Activated naive CD8-positive, alpha-beta T cell treated with anti-CD3 and anti-CD28 coated beads for 36 hours (primary cell): ENCODE measurements at places on chromosomes 5 and 9. TPM values are rescaled to one million over a fixed set of nuclear protein-coding genes. Genes with fewer than 3 reads are reported as not detected.

Gene NKD2
- 0.82 TPM for total RNA-seq

Gene RANBP3L
- total RNA-seq = 0.10 TPM

Gene PRRX2
- total RNA-seq = 0.76 TPM

Gene SLC6A19
- not detected for total RNA-seq

Gene FBP2
- total RNA-seq = not detected

Gene ZNF883
- total RNA-seq = 1.9 TPM

Gene TAS2R1
- total RNA-seq = not detected

Gene LCN9
- total RNA-seq = not detected

Gene FGD3
- 42.9 TPM for total RNA-seq

Gene ADAMTS19
- total RNA-seq = not detected

Gene DOCK8
- 132 TPM for total RNA-seq

Gene IL3
- 0.20 TPM for total RNA-seq

Gene EGFL7
- 1.2 TPM for total RNA-seq

Gene RMI1
- 33.4 TPM for total RNA-seq

Gene CA9
- total RNA-seq = 2.7 TPM

Gene RAB3C
- total RNA-seq = not detected

Gene PDZD2
- not detected for total RNA-seq

Gene DAPK1
- 1.6 TPM for total RNA-seq

Gene IL31RA
- not detected for total RNA-seq

Gene SOX30
- not detected for total RNA-seq

Gene TAF11L13
- total RNA-seq = not detected

Gene KCNIP1
- total RNA-seq = not detected
